ENCODE measurements at places on chromosomes 12 and 14.

DNA sequence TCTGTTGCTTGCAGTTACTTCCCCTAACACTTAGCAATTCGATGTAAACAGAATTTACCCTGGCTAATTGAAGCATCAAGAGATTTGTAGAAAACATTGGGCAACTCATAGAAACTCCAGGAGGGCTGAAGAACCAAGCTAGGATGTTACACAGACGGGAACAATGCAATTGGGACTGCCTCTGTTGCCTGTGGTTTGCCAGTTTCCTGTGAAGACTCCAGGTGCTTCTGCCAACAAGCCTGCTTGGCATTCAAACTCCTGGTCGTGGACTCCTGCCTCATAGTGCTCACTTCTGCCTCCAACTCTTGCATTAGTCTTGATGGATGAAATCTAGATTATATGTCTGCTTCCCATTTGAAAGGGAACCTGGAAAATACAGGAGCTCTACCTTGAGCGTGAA, 246.0 kb downstream of the BMP4 start:
- no peak for DNase-seq

DNA sequence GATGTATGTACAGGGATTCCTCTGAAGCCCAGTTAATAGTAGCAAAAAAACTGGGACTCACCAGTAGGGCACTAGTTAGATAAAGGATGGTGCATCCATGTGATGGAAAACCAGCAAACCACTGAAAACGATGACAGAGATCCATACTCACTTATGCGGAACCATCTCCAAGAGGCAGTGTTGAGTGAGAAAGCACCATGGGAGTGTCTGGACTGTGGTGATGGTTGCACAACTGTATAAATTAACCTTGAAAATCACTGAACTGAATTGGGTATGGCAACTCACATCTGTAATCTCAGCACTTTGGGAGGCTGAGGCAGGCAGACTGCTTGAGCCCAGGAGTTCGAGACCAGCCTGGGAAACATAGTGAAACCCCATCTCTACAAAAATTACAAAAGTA, 53.6 kb upstream of the ZFP36L1 start:
- DNase-seq = no peak

DNA sequence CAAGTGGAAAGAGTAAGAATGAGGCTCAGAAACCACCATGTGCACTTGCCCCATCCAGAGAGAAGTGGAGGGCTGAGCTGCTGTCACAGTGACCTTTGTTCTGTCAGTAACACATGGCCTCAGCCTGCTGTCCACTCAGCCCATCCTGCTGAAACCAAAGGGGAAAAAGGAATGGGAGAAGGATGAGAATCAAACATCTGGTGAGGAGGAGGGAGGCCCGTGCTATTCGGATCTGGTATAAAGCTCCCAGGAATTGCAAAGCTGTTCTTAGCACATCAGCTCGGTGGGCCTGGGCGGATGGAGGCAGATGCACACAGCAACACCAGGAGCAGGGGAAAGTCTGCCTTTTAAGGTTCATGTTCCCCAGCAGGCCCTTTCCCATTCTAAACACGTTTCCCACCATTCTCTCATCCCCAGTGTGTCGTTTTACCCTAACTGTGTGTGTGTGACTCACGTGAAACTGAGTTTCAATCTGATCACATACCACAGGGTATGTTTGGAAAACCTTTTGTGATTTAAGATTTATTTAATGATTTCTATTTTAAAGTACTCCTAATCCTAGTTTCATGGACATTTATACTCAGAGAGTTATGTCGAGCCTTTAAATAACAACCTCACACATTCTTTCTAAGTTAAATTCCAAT, 36.8 kb downstream of the RTRAF start:
- no peak for DNase-seq

GRCh38 chr12:5243014-5243413, 188.9 kb upstream of the NTF3 start:
- no peak for DNase-seq

- no peak for DNase-seq
Measured at GRCh38 chr12:44677724-44678123, 198.4 kb downstream of the NELL2 start.

- DNase-seq = no peak
Measured at GRCh38 chr14:23693252-23693775, 57.1 kb downstream of the DHRS2 start.

DNA sequence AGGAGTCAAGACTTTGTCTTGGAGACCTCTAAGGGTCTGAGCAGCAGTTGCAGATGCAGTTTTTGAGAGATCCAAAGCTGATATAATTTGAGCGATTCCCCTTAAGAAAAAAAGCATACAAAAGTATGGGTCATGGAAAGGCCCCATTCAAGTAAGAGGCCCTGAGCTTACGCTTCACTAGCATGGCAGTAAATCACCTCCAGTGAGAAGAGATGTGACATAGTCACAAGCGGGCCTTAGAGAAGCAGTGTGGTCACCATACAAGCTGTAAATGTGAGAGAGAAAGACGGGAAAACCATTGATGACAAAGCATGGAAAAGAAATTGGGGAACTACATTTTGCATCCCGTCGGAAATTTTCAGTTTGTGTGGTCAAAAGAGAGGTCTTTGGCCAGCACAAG, 70.6 kb upstream of the GSC start:
- no peak for DNase-seq

GRCh38 chr12:127667131-127667685, 599.8 kb upstream of the TMEM132C start:
- DNase-seq = no peak

- DNase-seq = no peak
Measured at GRCh38 chr14:74965486-74966153, 10.2 kb upstream of the PGF start.

- DNase-seq = no peak
Measured at GRCh38 chr14:25843481-25844470, 754.1 kb downstream of the NOVA1 start.

GRCh38 chr12:96249196-96250118, 55.3 kb downstream of the ELK3 start:
- DNase-seq = peak; percentile 73

DNA sequence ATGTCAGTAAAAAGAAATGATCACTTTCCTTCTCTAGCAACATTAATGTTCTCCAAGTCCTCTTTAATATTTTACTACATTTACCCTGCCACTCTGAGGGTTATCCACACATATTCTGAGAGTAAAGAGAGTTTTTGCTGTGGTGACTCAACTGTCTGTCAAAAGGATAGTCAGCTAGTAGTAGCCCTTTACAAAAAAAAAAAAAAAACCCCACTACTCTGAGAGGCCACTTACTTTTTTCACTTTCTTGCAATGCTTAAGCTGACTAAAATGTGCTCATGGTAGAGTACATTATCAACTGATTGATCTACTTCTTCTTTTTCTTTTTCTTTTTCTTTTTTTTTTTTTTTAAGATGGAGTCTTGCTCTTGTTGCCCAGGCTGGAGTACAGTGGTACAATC, 27.6 kb upstream of the PPM1A start:
- DNase-seq = no peak

DNA sequence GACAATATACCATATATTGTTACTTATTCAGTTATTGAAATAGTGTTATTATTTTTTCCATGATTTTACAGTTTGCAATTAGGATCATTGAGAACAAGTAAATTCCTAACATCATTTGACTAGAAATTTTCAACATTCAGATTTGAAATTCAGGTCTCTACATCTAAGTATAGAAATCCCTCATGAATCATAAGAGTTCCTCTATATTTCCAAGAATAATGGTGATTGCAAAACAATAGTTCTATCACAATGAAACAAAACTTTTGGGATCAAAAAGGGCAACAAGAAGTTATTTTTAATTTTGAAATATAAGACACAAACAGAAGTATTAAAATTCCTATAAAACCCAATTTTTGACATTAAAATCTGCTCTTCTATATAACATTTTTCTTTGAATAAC, 10.8 kb downstream of the CLEC1A start:
- no peak for DNase-seq

- peak; percentile 33 for DNase-seq
Measured at GRCh38 chr12:27970401-27971120, 2.0 kb downstream of the PTHLH start.

GRCh38 chr12:75975702-75976101, 55.9 kb downstream of the PHLDA1 start:
- DNase-seq = no peak

GRCh38 chr14:67892466-67893100, 73.0 kb downstream of the RAD51B start:
- DNase-seq = no peak

GRCh38 chr12:87047691-87048090, 791.5 kb upstream of the MGAT4C start:
- DNase-seq = no peak

- no peak for DNase-seq
Measured at GRCh38 chr14:68628605-68629310, 164.1 kb downstream of the ZFP36L1 start.

GRCh38 chr12:90280564-90281058, 572.0 kb upstream of the ATP2B1 start:
- no peak for DNase-seq

- DNase-seq = no peak
Measured at GRCh38 chr14:52829527-52830185, 38.2 kb upstream of the GNPNAT1 start.

DNA sequence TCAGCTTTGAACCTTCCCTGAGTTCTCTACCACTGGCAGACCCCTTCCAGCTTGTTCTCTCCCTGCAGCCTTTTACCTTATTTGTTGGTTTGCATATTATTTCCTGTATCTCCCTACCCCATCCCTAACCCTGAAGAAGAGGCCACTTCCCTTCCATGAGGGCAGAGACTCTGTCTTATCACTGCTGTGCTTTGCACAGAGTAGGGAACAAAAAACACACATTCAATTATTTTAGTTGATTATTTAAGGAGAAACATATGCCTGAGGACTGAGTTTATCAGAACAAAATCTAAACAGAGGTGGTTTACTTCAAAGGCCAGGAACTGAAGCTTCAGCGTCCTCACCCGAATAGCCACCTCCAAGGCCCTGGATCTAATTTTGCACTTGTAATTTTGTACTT, 111.7 kb upstream of the RFLNA start:
- DNase-seq = no peak

- peak; percentile 40 for DNase-seq
Measured at GRCh38 chr12:21849878-21850277, 75.4 kb upstream of the KCNJ8 start.

DNA sequence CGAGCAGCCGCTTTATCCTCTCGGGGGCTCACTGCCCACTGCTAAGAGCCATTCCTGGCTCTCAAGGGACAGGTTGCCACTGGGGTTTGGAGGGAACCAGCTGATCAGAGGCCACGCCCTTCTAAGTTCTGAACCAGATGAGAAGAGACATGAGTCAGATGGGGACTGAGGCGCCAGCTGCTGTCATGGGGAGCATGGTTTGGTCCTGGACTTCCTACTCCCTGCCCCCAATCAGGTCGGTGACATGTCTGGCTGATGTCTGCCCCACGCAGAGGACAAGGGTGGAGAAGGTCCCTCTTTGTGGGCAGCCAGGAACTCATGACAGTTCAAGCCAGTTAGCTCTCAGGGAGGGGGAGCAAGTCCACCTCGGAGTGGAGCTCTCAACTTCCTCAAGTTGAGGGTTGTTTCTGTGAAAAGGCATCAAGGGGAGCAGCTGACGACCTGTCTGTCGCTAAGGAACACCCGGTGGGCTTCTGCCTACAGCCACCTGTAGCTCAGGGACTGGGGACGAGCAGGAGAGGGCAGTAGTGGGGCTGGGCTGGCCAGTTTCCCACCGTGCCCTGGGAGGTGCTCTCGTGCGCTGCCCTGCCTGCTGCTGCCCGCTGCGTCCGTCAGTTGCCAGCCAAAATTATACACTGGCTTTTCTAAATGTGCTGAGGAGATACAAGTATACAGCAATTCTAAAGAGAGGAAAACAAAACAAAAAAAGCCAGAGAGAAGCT, 20.5 kb downstream of the PSMC1 start:
- no peak for DNase-seq

DNA sequence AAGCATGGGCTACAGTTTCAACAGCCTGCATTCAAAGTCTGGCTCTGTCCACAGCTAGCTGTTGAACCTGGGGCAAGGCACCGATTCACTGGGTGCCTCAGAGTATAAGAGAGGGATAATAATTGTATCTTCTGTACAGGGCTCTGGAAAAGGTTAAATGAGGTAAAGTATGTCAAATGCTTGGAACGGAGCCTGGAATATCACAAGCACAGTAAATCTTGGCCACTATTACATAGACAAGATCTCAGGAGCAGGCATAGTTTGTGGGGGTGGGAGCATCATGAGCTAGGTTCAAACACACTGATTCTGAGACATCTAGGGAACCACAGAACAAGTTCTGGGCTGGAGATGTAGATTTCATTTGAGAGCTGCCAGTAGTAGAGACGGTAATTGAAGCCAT, 203.7 kb upstream of the NUDT4 start:
- no peak for DNase-seq

- DNase-seq = no peak
Measured at GRCh38 chr12:6541371-6542165, 7.3 kb downstream of the GAPDH start.

GRCh38 chr14:34164162-34164864, 213.4 kb upstream of the EGLN3 start:
- DNase-seq = no peak

DNA sequence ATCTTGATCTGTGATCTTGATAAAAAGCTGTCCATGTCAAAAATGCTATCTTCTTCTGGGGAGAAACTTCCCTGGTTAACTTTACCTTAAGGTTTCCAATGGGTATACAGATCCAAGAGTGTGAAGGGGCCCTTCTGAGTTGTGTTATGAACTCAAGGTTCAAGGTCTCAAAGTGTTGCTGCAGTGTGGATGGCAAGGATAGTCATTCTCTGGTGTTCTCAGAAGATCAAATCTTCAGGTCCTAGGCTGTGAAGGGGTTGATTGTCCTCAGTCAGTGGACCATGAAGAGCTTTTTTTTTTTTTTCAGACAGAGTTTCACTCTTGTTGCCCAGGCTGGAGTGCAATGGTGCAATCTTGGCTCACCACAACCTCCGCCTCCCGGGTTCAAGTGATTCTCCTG, 114.4 kb downstream of the SPTSSA start:
- no peak for DNase-seq

- no peak for DNase-seq
Measured at GRCh38 chr14:26738571-26738970, 140.7 kb upstream of the NOVA1 start.

DNA sequence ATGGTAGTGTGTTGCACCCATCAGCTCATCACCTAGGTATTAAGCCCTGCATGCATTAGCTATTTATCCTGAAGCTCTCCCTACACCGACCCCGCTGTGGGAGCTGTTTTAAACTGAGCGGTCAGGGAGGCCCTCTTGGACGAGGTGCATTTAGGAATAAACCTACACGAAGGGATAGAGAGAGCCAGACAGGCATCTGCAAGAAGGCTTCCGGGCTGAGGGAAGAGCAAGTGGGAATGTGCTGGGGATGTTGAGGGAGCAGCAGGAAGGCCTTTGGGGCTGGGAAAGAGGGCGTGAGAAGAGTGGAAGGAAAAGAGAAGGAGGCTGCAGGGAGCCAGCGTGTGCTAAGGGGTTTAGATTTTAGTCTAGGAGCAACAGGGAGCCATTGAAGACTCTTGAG, 34.5 kb downstream of the RPH3A start:
- DNase-seq = no peak

DNA sequence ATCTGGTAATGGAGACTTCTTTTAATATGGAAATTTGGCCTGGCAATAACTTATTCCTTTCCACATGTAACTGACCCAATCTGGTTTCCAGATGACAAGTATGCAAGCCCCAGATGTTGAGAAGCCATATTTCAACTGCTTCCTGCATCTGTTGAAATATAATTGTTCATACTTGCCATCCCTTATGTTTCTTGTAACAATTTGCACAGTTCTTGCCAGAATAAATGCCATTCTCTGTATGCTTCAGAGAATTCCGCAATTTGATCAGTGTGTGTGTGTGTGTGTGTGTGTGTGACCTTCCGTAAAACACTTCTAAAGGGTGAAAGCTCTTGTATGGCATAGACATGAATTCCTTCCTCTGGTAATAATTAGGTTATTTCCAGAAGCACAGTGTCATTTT, 1.8 kb upstream of the CLEC2A start:
- DNase-seq = no peak
